Stimulated activated CD8-positive, alpha-beta memory T cell treated with anti-CD3 and anti-CD28 coated beads, Interleukin-4, amount 100 ng/mL, for 24 hours (primary cell): ENCODE measurements at places on chromosomes 1 and 21.

- DNase-seq: no peak
Measured at GRCh38 chr1:156214024-156214748, 1.4 kb downstream of the PMF1 start.

GRCh38 chr1:11187931-11188330, 1.2 kb upstream of the ANGPTL7 start:
- DNase-seq: no peak

- DNase-seq: no peak
Measured at GRCh38 chr1:201898992-201899391, 10.3 kb downstream of the SHISA4 start.

GRCh38 chr1:52502789-52503188, 50.1 kb downstream of the TUT4 start:
- no peak for DNase-seq

- DNase-seq: no peak
Measured at GRCh38 chr1:111758373-111758772, 2.7 kb downstream of the DDX20 start.

DNA sequence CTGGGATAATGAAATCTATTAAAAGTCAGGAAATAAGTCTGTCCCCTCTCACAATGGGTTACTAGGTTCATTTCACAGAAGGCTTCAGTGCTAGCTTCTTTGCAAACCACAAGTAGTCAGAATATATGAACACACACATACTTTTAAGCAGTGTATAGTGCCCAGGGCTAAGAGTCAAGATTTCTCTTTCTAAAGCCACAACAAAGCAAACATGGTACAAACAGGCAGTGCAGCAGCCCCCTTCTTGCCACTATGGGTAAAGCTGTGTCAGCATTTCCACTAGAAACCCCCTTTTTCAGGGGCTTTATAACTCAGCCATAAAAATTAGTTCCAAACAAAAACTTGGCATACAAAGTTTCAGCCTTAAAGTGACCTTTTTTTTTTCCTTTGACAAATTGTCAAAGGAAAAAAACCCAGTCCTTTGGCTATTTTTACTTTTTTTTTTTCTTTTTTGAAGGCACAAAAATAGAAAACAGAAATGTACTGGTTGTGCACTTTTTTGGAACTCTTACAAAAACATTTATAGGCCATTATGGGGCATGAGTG, 315.4 kb downstream of the LMO4 start:
- DNase-seq: no peak

- no peak for DNase-seq
Measured at GRCh38 chr1:226029568-226030225, 30.6 kb upstream of the SDE2 start.

DNA sequence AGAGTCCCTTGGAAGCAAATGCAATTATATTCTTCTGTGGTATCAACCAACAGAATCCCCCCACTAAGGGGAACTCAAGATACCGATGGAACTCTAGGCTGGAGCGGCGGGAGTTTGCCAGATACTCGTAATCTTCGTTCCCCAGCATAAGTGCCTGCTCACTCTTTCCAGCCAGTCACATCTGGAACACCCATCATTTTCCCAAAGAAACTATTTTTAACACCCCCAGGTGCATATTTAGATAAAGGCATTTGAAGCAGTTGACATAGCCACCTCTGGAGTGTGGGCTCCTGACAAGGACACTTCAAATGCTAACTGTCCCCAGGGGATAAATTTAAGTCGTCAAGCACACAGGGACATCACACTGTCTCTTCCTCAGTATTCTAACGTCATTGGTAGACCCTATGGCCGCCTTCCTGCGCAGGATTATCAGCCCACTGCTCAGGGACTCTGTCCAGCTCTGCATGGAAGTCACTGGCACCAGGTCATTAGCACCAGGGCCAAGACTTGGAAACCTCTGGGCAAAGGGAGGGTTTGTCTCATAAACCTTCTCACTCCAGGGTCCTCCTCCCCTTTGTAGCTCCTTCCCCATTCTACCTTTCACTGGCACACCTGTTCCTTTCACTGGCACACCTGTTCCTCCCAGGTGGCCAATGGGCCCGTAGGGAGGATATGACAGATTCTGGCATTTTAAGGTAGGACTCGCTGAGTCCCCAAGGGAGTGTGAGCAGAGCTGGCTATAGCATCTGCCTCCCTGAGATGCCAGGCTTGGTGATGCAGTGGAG, 48.8 kb downstream of the H3-3A start:
- DNase-seq: no peak

- DNase-seq: no peak
Measured at GRCh38 chr1:114386129-114387009, 124.6 kb downstream of the TRIM33 start.

DNA sequence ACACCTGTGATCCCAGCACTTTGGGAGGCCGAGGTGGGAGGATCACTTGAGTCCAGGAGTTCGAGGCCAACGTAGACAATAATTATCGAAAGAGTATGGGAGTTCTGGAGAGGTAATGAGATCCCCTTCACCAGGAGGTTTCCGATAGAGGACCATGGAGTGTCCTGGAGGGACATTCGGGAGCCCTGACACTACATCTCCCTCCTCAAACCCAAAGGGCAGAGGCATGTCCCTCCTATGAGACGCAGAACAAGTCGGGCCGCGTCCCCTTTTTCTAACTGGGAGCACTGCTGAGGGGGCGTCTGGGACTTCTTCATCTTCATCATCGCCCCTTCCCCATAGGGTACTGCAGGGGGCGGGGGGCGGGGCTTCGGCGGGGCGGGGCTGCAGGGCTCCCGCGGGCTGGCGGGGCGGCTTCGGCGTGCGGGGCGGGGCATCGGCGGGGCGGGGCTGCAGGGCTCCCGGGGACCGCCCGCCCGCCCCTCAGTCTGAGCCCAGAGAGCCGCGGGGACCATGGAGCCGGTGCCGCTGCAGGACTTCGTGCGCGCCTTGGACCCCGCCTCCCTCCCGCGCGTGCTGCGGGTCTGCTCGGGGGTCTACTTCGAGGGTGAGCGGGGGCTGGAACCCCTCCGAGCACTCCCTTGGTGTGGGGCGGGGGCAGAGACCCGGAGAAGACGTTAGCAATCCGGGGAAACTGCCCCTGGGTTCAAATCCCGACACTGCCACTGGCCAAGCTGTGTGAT, at the start of gene THEMIS2:
TSS of gene THEMIS2 (plus strand) at position 486 of the 743 bp plus-strand sequence. CDS start at position 514, 28 bp downstream.
- DNase-seq: peak; percentile 74

- DNase-seq: no peak
Measured at GRCh38 chr21:42677339-42678321, 24.2 kb downstream of the PDE9A start.

DNA sequence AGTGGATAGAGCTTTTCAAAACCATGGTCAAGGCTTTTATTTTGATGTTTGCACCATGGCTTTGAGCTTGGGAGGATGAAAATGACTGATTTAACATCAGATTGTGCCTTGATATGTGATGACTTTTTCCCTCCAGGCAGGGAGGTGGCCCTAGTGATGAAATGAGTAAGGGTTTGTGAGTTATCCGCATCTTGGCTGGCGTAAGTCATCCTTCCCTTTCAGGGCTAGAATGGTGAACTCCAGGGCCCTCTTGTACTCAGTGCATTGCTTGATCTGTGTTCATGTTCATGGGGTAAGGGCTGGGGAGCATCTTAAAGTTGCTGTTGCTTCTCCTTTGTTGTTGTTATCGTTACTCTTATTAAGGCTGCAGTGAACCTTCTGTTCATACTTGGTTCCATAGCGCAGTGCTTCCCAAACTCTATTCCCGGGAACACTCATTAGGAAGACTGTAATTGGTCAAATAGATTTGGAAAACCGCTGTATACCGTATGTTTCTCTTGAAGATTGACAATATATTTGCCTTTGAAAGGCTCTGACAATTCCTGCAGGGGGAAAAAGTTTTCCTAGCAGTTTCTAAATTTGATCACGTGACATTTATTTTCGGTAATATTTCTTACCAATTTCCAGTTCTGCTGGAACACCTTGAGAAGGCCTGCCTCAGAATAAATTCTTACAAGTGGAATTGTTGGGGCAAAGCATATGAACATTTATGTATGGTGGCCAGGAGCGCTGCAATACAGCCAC, 23.1 kb downstream of the GPR137B start:
- DNase-seq: no peak
